ENCODE measurements at places on chromosomes 12 and 14.

GRCh38 chr14:78240567-78240966 is 70.4 kb downstream of the NRXN3 start:
- DNase-seq = no peak

DNA sequence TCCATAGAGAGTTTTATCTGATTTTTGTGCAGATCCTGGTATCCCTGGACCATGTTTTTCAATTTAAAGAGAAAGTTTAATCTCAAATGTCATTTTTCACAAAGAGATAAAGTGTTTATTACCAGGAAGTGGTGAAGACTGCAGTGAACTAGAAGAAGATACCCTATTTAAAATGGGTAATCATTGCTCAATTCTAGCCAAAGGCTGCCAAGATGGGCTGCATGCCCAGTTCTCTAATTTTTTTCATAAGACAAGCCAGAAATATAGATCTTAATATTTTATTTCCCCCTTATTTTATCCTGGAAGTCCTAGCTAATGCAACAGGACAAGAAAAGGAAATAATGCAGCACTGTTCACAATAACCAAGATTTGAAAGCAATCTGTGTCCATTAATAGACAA is 343.5 kb downstream of the PCNX1 start:
- no peak for DNase-seq

DNA sequence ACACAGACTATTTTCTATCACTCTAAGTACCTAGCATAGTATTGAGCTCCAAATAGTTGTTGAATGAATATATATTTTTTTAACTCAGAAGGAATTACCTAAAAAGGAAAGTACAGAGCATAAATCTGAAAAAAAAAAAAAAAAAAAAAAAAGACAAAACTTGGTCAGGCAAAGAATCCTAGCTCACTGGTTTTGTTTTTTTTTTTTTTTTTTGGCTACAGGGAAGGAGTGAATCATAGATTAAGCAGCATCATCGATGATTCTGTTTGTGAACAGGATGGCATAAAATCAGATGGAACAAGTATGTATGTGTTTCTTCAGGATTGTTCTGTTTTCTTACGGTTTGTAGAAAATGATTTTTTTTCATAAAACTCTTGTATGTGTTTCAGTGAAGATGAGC is 66.1 kb upstream of the BCAT1 start:
- DNase-seq = no peak

GRCh38 chr14:105120056-105120455 is 48.5 kb downstream of the JAG2 start:
- DNase-seq = peak; percentile 16

GRCh38 chr14:21083565-21084325 is 13.6 kb downstream of the ARHGEF40 start:
- no peak for DNase-seq

- DNase-seq = peak; percentile 60
These were observed 891 bp downstream of the PLEKHA5 start for GRCh38 chr12:19130224-19131024.

GRCh38 chr12:88931598-88931997 is 351.3 kb upstream of the KITLG start:
- DNase-seq = no peak

DNA sequence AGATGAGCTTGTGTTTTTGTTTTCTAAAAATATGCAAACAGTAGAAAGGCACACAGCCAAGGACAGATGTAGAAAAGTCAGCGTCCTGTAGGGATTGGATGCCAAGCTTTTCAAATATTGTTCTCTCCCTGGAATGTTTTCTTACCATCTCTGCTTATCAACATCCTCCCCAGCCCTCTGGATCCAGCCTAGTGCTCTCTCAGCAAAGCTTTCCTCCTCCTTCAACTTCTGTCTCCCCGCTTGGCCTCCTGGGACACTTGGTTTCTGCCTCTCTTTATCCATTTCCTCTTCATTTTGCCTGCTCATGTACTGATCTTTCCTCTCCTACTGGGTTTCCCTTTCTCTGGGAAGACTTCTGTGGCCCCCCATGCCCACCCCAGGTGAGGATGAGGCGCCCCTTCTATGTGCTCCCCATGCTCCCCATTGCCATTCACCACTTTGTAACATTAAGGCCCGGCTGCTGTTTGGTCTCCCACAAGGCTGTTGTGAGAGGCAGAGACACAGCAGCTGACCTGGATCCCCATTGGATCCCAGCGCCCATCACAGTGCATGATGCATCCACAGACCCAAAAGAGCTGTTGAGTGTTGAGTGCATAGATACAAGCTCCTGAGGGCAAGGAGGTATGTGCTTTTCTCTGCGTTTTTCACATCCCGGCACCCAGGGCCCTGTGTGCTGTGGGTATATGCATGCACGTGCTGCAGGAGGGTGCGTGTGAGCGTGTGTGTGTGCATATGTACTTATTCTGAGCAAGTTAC is 38.2 kb downstream of the EVL start:
- no peak for DNase-seq

DNA sequence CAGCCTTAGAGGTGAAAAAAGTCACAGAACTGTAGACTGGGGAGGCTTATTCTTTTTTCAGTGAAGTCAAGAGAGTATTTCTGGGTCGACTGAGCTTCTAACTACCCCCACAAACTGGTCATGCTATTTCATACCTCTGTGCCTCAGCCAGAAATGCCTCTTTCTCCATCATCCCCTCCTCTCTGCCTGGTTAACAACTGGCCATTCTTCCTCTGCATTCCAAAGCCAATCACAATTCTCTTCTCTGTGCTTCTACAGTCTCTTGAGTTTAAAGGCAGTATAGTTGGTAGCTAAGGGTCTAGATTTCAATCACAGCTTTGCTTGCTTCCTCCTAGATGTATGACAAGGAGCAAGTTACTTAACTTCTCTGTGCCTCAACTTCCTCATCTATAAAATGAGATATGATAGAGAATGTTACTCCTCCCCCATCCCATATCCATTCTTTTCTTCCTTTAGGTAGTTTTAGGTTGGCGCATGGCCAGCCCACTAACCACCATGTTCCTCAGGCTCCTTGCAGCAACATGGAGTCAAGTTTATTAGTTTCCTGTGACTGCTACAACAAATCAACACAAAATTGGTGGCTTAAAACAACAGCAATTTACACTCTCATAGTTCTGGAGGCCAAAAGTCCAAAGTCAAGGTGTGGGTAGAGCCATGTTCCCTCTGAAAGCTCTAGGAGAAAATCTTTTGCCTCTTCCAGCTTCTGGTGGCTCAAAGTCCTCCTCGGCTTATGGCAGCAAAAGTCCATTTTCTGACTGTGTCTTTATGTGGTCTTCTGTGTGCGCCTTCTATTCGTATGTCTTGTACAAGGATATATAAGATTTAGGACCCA is 62.5 kb downstream of the ITPR2 start:
- DNase-seq = no peak

DNA sequence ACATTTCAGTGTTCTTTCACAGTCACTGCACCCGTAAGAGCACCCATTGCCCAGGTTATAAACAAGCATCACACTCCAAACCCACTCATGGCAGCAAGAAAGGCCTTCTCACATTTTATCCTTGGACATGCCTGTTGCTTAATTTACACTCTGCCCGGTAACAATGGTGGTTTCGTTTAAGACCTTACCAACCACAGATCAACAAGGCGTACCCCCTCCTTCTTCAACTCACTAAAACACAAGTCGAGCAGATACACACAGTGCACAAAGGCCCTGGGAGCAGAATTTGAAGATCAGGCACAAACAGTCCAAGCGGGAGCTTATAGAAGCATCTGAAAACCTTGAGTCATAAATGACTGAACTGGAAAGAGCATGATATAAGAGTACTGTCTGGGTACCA is 98.1 kb downstream of the GALC start:
- no peak for DNase-seq

DNA sequence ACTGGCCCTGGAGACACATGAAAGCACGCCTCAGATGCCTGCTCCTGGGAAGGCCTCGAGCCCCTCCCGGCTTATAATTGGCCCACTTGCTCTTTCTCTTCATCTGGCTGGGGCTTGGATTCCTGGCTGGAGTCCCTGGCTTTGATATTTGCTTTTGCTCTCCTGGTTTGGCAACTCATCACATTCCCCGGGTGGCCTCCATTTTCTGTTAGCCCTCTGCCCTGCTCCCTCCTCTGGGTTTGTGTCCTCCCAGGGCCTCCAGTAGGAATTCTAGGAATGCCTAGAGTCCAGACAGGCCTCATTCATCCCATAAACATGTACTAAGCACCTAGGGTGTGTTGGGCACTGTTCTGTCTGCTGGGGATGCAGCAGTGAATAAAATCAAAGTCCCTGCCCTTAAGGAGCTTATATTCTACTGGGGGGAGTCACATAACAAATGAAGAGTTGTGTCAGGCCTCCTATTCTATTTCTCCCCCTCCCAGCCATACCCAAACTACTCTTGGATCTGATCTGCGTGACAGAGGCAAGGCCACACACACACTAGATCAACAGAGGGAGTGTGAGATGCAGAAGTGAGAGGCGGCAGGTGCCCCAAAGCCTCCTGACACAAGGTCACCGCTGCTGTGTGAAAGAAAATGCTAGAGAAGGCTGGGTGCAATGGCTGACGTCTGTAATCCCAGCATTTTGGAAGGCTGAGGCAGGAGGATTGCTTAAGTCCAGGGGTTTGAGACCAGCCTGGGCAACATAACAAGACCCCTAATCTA is 21.3 kb upstream of the TSPAN9 start:
- peak; percentile 65 for DNase-seq

GRCh38 chr14:59190372-59190771 is 1.9 kb downstream of the DAAM1 start:
- DNase-seq = peak; percentile 29

GRCh38 chr12:45613296-45613695 is 116.2 kb upstream of the ARID2 start:
- no peak for DNase-seq

DNA sequence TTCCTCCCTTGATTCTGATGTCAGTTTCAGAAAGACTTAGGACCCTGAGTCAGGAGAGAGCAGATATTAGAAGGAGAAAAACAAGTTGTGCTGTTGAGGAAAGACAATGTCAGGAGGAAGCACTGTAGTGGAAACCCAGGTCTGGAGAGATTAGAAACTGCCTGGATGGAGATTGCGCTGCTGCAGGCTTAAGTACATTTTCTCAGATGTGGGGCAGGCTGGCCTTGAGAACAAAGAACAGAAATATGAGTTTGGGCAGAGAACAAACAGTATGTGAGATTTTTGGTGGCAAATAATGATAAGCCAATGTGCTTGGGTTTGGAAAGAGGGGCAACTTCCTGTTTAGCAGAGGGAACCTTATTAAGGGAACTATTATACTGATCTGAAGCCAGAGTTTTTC is 74.3 kb upstream of the PRMT8 start:
- DNase-seq = no peak

DNA sequence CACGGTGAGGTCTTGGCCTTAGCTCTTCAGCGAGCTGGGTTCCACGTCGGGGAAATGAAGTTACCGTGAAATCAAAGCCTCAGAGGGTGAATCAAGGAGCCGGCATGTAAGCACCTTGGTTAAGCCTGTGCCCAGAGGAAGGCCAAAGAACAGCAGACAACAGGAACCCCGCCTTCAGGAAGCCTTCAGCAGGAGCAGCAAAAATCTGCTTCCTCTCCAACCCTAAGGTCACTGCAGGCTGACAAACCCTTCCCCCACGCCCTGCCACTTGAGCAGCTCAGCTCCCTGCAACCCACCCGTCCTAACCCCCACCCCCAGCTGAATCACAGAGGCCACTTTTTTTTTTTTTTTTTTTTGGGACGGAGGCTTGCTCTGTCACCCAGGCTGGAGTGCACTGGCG is 72.9 kb upstream of the LTA4H start:
- no peak for DNase-seq

DNA sequence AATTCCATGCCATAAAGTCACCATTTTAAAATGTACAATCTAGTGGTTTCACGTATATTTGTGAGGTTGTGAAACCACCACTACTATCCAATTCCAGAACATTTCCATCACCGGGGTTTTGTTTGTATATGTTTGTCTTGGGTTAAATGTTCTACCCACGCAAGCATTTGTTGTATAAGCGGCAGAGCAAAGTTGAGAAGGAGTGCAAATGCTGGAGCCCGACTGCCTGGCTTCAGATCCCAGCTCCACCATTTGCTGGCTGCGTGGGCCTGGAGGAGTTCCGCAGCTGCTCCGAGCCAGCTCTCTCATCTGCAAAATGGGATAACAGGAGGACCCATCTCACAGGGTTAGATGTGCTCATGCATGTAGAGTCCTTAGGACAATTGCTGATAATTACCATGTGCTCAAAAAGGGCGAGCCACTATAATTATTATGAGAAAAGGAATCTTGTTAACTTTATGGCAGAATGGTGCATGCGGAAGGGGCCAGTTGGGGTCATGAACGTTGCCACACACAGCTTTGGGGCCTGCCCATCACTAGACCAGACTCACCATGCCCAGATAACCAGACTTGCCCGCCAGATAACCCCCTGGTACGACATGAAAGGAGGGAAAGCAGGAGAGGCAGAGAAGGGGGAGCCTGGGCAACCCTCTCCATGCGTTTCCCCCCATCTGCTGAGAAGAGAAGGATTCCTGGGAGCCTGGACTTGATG is 6.4 kb downstream of the ACTN1 start:
- DNase-seq = no peak

DNA sequence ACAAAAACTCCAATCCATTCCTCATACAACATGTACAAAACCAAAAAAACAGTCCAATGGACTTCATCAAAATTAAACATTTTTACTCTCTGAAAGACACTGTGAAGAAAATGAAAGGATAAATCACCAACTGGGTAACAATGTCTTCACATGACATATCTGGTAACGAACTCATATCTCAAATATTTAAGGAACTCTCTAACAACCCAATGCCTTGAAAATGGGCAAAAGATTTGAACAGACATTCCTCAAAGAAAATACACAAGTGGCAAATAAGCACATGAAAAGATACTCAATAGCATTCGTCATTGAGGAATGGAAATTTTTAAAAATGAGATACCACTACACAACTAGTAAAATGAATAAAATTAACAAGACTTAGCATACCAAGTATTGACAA is 198.7 kb upstream of the RASSF8 start:
- DNase-seq = no peak

DNA sequence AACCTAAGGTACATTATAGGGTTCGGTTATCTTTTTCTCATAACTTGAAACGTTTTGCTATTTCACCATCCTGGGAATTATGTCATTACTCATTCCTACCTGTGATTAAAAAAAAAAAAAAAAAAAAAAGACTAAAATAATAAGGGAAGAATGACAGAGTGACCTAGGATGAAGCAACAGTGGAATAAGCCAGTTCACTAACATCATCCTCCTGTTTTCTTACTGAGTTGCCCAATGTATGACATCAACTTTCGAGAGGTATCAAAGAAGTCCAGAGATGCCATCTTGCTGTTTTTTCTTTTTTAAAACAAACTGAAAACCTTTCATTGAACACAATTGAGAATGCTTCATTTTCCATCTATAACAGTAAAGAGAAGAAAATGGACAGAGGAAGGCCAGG is 42.8 kb downstream of the AMN start:
- DNase-seq = no peak

Measured in tongue (tissue), 3 donors.